ENCODE measurements at places on chromosomes 13 and 19.

- DNase-seq = no peak
Observed at GRCh38 chr19:12607631-12608030, 3.0 kb downstream of the ZNF490 start.

GRCh38 chr13:20130012-20130411 is 30.8 kb downstream of the GJA3 start:
- DNase-seq = no peak

GRCh38 chr19:288911-289310 is 2.3 kb downstream of the PLPP2 start:
- no peak for DNase-seq

GRCh38 chr13:24249624-24250023 is 59.8 kb upstream of the C1QTNF9 start:
- no peak for DNase-seq
